ENCODE measurements at places on chromosomes 1 and 21.

GRCh38 chr1:21577933-21578332 lies 68.7 kb downstream of the ALPL start:
- no peak for DNase-seq

- no peak for DNase-seq
These were observed 153.9 kb downstream of the ETS2 start for GRCh38 chr21:38959692-38960061.

GRCh38 chr1:6420454-6421042 lies 829 bp upstream of the HES2 start:
- no peak for DNase-seq

DNA sequence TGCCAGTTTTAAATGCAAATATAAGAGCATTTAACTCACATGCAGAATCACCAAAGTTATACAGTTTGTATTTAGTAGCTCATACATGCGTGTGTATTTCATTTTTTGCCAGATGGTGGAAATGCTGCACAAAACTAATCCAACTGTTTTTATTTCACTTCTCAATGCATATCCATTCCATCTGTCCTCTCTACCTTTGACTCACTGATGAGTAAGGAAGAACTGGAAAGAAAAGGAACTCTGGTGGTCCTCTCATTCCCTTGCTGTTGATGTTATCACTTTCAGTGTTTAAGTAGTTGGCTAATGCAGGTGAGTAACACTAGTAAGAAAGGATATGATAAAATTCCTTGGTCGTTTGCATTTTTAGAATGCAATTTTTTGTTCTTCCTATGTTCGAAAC lies 5.7 kb upstream of the SLC1A7 start:
- DNase-seq, result no peak

GRCh38 chr1:181317261-181317930 lies 165.9 kb upstream of the CACNA1E start:
- DNase-seq, result no peak

DNA sequence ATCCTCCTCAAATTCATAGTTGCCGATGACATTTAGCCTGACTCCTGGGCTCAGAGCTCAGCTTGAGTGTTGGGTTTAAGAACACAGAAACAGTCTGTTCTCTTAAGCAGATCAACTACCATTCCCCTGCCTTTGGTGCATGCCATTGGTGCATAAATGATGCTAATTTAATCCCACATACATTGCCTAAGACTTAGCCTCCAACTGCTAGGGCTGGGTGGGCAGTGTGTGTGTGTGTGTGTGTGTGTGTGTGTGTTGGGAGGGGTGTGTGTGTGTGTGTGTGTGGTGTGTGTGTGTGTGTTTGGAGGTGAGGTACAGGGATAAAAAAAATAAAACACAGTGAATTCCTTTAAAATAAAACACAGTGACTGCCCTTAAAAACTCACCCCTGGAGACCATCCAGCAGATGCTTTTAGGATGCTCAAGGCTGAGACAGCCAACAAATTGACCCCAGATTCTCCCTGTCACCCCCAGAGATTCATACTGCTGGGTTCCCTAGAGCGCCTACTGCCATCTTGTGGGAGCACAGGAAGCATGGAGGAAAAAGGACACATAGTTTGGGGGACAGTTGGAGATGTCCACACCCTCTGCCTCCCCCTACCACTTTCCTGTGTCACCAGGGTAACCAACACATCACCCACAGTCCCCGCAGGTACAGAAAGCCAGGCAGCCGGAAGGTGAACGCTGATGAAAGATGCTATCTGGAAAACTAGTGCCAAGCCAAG lies 30.6 kb downstream of the KLHDC7A start:
- DNase-seq, result no peak

DNA sequence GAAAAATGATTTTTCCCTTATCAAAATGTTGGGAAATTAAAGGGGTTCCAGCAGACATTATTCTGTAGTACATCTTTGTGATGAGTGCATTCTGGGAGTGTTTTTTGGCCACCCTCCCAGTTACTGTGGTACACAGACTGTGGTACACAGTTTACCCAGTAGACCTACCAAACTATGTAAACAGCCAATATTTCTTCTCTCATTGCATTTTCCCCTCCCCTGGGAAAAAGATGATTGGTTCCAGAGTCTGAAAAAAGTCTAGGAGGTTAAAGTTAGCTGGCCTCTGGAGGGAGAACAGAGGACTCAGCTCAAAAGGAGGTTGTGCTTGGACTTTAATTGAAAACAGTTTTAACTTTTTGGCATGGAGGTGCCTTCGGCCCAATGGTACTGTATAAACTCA lies 42.5 kb downstream of the PGM1 start:
- no peak for DNase-seq

DNA sequence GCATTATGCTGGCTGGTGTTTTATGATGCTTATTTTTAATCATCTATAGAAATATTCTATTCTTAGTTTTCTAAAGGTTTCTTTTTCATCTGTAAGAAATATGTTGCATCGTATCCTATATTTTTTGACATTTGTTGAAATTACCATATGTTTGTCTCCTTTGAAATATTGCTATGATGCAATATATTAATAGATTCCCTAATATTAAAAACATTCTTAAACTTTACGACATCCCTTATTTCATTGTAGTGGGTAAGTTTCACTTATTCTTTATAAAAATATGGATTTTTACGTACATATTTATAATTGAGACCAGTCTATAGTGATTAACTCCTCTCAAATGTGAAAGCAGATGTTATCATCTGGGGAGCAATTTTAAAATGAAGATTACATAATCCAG lies 258.2 kb upstream of the DUSP10 start:
- DNase-seq, result no peak

DNA sequence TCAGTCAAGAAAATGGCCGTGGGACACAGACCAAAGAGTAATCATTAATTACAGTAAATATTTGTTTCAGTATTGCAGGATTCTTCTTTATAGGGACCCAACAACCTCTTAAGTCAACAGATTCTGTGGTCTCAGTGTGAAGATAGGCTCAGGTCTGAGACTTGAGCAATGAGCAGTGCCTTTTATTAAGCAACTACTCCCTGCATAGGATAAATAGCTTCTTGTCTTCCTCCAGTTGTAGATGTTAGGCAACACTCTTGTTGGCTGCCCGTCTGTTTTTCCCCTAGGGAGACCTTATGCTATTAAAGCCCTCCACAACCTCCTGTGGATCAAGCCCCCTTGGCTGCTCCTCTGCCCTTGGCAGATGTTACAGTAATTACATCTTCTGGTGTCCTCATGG lies 1.8 kb upstream of the OMA1 start:
- DNase-seq, result no peak

GRCh38 chr21:22342889-22343288 lies 1344.7 kb downstream of the NCAM2 start:
- DNase-seq, result no peak

DNA sequence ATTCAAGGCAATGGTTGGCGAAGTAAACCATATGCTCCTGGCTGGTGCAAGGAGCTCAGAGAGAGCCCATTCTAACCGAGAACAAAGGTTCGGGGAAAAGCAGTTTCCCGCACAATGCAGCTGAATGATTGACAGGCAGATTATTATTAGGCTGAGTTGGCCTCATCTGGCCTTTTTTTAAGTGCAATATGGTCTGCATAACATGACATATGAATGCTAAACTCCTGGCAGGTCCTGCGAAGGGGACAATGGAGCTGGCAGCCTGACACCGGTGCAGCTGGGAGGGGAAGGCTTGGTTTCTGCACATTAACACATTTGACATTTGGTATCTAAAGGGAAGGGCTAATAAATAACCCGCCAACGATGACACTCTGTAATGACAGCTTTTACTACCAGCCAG lies 92.0 kb downstream of the MIS18A start:
- DNase-seq, result no peak

- no peak for DNase-seq
These were observed 18.6 kb upstream of the RASAL2 start for GRCh38 chr1:178075333-178075732.

GRCh38 chr1:109371341-109371739 lies 26.4 kb downstream of the SORT1 start:
- no peak for DNase-seq

DNA sequence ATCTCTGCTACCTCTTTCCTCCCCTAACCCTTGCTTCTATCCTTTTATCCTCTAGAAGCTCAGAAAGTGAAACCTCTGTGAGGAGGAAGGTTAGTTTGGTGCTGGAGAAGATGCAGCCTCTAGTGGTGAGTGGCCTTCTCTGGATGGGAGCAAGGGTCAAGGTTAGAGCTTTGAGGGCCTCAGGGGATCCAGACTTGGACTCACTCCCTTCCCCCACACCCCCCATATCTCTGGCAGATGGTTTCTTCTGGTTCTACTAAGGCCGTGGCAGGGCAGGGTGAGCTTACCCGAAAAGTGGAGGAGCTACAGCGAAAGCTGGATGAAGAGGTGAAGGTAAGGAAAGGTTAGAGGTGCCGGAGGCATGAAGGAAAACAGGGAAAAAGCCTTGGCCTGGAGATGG lies 9.2 kb downstream of the CGN start:
- DNase-seq, result no peak
